ENCODE measurements at places on chromosomes 6 and 20. TPM values are rescaled to one million over a fixed set of nuclear protein-coding genes. Genes with fewer than 3 reads are reported as not detected.

GRCh38 chr6:55443238-55444134 is 116.2 kb downstream of the GFRAL start:
- DNase-seq: no peak

GRCh38 chr20:31922181-31922580 is 29.7 kb downstream of the PDRG1 start:
- no peak for DNase-seq

DNA sequence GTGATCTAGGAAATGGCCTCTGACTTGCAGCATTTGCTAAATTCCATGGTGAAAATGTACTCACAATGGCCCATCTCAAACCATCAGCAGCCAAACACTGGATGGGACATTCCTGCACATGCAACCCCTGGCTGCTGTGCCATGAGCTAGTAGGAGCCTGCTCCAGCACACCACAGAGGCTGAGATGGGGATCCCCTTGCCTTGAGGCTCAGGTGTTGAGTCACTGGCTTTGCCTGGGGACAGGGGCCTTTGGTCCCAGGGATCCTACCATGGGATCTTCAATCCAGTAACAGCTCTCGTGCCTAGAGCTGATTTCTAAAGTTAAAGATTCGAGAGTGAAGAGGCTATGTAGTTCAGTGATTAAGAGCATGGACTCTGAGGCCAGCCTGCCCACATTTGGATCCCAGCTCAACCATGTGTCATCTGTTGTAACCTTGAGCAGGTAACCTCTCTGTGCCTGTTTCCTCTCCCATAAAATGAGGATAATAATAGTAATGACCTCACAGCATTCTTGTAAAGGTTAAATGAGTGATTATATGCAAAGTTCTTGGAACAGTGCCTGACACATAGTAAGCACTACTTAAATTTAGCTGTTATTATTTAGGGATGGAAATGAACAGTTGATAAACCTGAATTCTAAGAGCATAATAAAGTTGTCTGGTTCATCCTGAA is 16.4 kb downstream of the FOXQ1 start:
- DNase-seq: no peak

GRCh38 chr6:73798592-73798991 is 102.6 kb downstream of the CD109 start:
- no peak for DNase-seq

GRCh38 chr6:26355366-26355765 is 9.6 kb upstream of the BTN3A2 start:
- DNase-seq: no peak

DNA sequence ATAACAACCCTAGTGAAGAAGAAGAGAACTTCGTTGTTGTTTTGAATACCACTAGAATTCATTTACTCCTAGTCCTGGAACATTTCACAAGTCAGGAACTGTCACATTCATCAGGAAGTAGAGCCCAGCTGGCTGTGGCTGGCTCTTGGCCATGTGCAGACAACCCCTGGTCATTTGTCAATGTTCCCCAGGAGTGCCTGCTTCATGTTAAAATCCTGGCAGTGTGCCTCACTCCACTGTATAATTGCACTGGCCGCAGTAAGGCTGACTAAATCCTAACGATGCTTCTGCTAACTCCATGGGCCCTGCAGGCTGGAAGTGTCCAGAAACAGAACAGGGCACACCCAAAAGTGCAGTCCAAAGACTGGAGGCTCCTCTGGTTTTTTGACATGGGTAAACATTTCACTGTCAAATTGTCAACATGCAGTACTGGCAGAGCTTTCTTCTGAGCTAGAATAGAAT is 41.5 kb upstream of the ADGRF1 start:
- no peak for DNase-seq

GRCh38 chr20:48695255-48695654 is 132.5 kb downstream of the PREX1 start:
- DNase-seq: no peak

DNA sequence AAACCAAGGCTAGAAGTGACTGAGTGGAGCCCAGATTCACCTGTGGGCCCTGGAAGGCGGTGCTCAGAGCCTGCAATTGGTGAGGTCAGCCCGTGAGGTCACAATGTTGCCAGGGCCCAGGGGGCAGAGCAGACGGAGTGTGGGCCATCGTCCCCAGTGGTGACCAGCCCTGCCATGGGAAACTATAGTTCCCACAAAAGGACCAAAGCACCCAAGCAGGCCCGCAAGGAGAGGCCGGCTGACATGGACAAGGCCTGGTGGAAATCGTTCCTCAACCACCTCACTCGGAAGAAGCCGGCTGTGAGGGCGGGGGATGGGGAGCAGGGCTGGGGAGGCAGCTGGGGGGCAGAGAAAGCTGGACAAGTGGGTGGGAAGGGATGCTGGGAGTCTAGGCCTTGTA is at the start of gene C20orf144:
Gene C20orf144, plus strand, starts transcription at position 156 of the 400 bp plus-strand sequence. Its CDS starts 19 bp downstream, at position 175.
- DNase-seq: no peak

- DNase-seq: no peak
Measured at GRCh38 chr6:133309579-133309978, 68.4 kb downstream of the EYA4 start.

DNA sequence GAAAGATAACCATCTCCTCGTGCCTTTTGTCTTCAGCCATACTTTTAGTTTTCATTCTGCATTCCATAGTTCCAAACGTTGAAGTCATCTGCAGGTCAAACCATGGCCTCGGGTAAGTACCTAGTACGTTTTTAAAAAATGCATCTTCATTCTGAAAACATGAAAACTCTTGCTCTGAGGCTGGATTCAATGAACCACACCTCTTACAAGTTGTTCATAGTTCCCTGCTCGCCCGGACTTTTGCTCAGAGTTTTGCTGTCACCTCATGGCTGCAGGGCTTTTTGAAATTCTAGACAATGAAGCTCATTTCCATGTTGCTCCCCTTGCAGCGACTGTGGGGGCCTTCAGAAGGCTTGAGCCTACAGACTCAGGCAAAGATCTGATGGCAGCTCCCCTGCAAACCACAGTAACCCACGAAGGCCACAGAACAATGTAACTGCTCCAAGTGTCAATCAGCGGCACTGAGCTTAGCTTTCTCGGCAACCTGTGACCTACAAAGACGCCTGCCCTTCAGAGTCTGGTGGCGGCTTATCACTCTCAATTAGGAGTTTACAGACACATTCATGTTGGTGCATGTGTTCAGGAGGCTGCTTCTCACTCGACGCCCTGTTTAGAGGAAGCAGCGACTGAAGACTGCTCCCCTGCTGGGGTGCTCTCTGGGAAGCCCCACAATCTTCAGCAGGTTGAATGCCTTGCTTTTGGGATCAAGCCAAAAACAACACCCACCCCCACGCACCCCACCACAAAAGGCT is 61.2 kb downstream of the FOXC1 start:
- DNase-seq: peak; percentile 31

DNA sequence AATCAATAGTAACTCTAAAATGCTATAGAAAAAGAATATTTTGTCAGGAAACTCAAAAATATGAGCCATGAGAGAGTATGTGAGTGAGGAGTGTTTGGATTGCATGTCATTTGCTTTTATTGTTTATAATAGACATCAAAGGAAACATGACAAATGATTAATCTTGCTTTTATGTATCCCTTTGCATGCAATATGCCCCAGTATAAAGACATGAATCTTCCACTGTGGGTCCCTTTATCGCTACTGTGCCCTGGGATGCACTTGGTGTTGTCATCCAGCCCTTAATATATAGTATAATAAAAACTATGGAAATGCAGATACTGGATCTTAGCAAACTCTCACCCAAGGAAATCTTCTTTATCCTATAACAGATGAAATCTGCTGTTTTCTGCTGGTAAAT is 77.3 kb downstream of the LAMA4 start:
- DNase-seq: no peak

- DNase-seq: no peak
Measured at GRCh38 chr6:12371641-12372146, 81.5 kb downstream of the EDN1 start.

GRCh38 chr6:127176146-127176545 is 57.7 kb downstream of the RSPO3 start:
- DNase-seq: no peak

- DNase-seq: no peak
Measured at GRCh38 chr20:11091511-11091910, 417.7 kb upstream of the JAG1 start.

- DNase-seq: no peak
Measured at GRCh38 chr6:145485288-145485687, 250.0 kb downstream of the EPM2A start.

DNA sequence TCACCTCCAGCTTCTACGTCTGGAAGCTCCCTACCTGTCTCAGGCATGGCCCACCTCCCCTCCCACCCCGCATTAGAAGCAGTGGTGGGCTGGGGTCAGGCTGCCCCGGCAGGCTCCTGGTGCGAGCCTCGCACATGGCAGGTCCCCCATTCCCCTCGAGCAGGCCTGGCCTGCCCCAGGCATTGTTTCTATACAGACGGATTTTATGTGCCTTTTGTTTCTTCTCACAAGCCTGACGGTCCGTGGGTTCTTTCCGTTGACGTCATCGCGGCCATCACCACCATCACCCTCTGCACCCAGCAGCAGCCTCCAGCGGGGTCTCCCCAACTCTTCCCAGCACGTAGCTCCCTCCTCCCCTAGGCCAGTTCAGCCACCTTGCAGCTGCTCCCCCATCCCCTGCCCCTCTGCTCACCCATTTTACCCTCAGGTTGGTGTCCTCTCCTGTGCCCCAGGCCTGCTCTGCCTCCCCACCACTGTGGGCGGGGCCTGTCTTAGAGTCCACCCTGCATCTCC is 4.6 kb downstream of the CST7 start:
- DNase-seq: no peak

DNA sequence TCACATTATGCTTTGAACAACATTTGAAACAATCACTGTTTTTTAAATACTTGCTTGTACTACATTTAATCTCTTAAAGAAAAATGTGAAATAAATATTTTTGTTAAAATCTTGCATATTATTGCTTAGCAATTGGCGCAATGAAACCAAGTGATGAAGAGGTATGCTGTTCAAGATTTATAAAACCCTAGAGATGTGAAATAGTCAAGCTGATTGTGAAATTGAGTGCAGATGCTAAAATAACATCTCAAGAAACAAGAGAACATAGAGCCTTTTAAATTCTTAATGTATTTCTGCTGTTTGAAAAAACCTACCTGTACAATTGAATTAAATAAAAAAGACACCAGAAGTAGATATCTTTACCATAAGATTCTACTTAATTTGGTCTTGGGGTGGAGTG is 179.2 kb upstream of the MCHR2 start:
- no peak for DNase-seq

GRCh38 chr20:59987135-59987534 is 28.9 kb downstream of the CDH26 start:
- no peak for DNase-seq

DNA sequence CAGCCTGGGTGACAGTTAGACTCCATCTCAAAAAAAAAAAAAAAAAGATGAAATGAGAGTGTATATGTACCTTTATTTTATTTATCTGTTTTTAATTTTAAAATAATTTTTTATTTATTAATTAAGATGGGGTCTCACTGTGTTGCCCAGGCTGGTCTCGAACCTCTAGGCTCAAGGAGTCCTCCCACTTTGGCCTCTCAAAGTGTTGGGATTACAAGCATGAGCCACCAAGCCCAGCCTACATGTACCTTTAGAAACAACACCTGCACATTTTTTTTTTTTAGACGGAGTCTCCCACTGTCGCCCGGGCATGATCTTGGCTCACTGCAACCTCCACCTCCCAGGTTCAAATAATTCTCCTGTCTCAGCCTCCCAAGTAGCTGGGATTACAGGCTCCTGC is 12.1 kb upstream of the PARD6B start:
- no peak for DNase-seq

COL20A1 gene
- total RNA-seq: not detected

PBOV1 gene
- total RNA-seq: not detected

ANKRD6 gene
- 0.93 TPM for total RNA-seq

SLA2 gene
- 1.7 TPM for total RNA-seq

RSPO3 gene
- total RNA-seq: not detected

SUMO4 gene
- 2.1 TPM for total RNA-seq

DOP1A gene
- total RNA-seq: 12.2 TPM

RRAGD gene
- total RNA-seq: 16.5 TPM

NPEPL1 gene
- 21.3 TPM for total RNA-seq

MYB gene
- total RNA-seq: 21.3 TPM

NAPB gene
- 6.6 TPM for total RNA-seq

MAP7 gene
- 0.21 TPM for total RNA-seq

DYNLT2 gene
- total RNA-seq: 2.9 TPM

LY6G5C gene
- 1.7 TPM for total RNA-seq

Measured in GM12878 (cell line).